ENCODE measurements at places on chromosomes 7 and 10.

DNA sequence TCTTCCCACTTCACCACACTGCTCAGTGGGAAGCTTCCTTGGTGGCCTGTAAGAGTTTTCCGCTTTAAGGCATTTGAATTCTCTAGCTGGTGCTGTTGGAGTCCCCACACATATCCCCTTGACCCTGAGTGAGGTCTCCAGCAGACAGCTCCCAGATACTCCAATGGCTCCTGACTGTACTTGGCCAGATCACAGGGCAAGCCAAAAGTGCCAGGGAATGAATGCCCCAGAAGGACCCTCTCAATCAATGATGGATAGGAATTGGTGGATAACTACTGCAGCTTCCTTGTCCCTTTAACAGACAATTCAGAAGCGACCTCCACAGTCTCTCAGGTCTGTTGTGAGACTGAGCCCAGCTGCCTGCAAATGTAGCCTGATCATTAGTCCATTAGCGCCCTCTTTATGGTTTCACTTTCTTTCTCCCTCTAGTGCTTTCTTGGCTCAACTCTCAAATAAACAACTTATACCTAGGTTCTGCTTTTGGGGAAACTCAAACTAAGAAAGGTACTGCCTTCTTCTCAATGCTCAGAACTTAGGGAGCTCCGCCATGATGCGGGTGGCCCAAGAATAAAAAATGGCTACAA, 283.0 kb downstream of the TCF7L2 start:
- DNase-seq = no peak

- no peak for DNase-seq
These were observed 236.3 kb downstream of the BAMBI start for GRCh38 chr10:28913436-28914237.

- DNase-seq = no peak
These were observed 537 bp upstream of the MRPS24 start for GRCh38 chr7:43869867-43870240.

DNA sequence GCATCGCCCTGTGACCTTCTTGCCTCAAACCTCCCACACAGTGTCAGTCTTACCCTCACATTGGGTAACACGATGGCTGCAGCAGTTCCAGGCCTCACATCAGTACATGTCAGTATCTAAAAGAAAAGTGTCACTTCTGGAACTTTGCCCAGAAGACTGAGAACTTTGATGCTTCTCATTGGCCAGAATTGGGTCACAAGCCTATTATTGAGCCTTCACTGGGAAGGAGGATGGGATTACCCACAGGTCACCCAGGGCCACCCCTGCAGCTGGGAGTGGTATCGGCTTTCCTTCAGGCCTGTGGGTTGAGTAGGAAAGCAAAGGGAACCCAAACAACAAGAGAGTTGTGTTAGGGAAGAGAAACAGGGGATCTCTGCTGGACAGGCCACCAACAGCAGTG, 111.5 kb downstream of the NPY start:
- DNase-seq = no peak

- DNase-seq = no peak
These were observed at the start of gene GFRA1 for GRCh38 chr10:116272440-116273283. TSS of gene GFRA1 (minus strand) at chr10:116273206. CDS start at chr10:116272029, 1,177 bp downstream.

GRCh38 chr10:117752103-117752502, 209.6 kb downstream of the EMX2 start:
- DNase-seq = no peak

DNA sequence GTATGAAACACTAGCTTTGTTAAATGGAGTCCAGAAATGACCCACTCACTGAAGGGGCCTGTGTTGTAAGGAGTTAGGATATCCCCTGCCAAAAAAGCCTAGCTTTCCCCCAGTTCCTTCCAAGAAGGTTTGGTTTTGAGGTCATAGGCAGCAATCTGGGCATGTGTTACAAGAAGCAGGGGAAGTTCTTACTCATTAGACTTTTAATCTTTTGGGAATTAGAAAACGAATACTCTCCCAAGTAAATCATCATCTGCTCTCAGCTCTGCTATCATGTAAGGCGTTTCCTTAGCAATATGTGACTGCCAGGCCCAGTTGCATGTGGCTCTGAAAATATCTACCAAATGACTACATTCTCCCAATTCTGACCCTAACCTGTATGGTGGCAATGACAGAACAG, 3.7 kb downstream of the NOD1 start:
- DNase-seq = no peak

- DNase-seq = no peak
These were observed 65.6 kb downstream of the HIPK2 start for GRCh38 chr7:139711991-139712743.

All from posterior cingulate gyrus (tissue), 11 donors.